NCI-H1417 treated with DMSO at 0.1 percent for 48 hours (cell line): ENCODE measurements at places on chromosomes 16 and 17.

- no peak for DNase-seq
Measured at GRCh38 chr17:14332331-14332730, 31.4 kb downstream of the HS3ST3B1 start.

DNA sequence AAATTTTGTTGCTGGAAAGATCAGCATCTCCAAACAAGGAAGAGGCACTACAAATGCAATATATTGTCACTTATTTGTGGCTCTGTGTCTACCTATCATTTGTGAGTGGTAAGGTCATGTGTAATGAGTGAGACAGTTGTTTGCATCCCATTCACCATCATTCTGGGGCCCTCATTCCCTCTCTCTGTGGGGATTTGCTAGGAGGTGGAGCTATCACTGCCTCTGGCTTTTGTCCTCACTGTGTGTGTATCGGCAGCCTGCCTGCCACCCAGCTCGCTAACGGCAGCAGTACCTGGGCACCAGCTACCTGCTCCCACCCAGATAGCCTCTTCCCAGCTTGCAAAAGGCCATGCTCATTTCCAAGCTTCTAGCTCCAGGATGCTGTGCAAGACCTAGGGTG lies 379.2 kb upstream of the ZFHX3 start:
- DNase-seq = no peak

DNA sequence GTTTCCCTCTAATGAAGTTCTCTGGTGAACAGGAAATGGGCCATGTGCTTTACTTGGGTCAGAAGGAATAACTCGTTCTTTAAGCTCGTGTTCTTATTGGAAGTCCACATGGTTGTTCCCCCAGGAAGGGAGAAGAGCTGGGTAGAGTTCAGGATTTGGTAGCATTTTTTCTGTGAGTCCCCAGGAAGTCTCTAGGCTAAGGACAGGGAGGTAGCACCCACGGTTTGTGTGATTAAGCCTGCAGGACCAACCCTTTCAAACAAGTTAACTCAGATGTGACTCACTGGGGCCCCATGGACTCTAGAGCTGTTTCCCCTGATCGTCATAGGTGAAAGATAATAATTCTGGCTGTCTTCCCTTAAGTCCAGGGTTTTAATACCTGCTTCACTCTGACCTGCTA lies 16.4 kb downstream of the SAP30BP start:
- DNase-seq = no peak

DNA sequence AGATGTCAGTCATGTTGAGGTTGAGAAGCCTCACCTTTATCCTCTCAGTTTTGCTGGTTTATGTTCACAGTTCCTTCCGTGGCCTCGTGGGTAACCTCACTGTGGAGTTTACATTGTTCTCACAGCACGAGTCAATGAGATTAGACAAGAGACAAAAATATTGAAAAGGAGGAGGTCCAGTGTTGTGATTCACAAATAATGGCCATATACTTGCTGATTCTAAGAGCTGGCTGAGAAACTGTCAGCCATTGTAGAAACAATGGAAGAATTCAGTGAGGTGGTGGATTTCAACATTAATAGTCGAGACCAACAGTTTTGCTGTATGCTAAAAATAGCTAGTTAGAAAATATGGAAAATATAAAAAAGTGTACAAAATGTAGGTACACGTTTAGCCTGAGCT lies 176.4 kb upstream of the WSCD1 start:
- DNase-seq = no peak

GRCh38 chr17:10127819-10128425 lies 70.5 kb downstream of the GAS7 start:
- no peak for DNase-seq

DNA sequence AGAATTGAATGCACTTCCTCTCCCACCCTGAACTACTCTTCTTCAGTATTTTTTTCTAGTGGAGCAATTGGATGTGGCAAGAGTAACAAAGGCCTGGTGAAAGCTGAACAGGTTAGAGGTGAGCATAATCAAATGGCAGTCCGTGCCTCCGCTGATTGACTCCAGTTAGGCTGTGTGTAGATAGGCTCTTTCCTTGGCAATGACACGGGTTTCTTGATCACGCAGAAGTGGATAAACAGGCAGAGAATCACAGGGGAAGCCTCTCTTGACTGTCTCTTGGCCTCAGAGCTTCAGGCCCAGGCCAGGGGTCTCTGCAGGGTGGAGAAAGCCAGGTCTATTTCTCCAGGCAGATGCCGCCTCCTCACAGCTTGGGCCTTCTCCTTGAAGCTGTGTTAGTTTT lies 4.2 kb downstream of the CD300LB start:
- DNase-seq = no peak

DNA sequence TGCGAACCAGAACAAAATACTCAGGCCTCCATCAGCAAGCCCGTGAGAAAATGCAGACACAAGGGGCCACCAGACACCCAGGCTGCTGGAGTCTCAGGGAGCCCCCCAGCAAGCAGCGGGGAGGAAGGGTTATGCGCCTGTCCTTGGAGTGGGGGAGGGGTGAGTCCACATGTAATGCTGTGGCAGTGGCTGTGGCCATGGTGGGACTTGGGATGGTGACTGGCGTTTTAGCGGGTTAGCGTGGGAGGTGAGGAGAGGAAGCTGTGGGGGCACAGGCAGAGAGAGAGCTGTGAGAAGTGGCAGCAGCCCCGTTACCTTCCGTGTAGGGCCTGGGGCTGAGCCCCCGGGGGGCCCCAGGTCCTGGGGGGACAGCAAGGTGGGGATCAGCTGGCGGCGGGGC lies 58.3 kb downstream of the SRCIN1 start:
- DNase-seq = no peak
